Hepatic stellate cell (primary cell): ENCODE measurements at places on chromosomes 16 and 17.

GRCh38 chr17:79355165-79355564, 255.7 kb downstream of the RBFOX3 start:
- DNase-seq, result no peak

GRCh38 chr16:68234188-68235107, 1.5 kb downstream of the ESRP2 start:
- DNase-seq, result no peak

DNA sequence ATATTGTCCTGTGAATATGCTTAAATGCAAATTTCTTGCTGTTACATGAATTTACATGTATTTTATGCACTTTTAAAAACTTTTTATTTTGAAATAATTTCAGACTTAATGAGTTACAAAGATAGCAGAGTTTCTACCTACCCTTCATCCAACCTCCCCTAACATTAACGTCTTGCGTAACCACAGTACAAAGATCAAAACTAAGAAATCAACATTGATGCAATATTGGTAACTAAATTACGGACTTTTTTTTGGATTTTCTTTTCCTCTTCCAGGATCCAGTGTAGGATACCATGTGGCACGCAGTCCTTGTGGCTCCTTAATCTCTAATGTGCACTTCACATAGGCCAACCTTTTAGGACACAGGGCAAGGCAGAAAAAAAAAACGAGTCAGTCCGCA, 124.9 kb downstream of the ABCC12 start:
- no peak for DNase-seq

GRCh38 chr17:7887038-7887481, 1.5 kb upstream of the CHD3 start:
- DNase-seq, result no peak

DNA sequence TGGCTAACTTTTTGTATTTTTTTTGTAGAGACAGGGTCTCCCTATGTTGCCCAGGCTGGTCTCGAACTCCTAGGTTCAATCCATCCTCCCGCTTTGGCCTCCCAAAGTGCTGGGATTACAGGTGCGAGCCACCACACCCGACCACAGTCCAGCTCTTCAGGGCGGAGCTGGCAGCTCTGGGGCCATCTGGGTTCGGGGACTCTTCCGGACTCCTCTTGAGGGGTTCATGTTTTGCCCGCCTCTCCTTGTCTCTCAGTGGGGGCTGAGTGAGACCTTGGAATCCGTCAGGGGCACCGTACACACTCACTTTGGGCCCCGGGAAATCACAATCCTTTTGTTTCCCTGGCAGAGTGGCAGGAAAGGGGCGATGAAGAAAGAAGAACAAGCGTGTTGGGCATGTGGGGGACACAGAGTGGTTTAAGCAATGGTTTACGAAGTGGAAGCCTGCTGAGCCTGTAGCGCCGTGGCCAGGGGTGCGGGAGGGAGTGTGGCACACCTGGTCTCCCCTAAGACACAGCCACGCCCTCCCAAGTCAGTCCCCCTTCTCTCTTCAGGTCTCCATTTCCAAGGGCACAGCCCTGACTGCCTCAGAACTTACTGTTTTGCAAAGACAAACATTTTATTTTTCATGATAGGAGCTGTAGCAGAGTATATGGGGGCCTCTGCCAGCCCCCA, 26.1 kb downstream of the TNS4 start:
- DNase-seq, result no peak

DNA sequence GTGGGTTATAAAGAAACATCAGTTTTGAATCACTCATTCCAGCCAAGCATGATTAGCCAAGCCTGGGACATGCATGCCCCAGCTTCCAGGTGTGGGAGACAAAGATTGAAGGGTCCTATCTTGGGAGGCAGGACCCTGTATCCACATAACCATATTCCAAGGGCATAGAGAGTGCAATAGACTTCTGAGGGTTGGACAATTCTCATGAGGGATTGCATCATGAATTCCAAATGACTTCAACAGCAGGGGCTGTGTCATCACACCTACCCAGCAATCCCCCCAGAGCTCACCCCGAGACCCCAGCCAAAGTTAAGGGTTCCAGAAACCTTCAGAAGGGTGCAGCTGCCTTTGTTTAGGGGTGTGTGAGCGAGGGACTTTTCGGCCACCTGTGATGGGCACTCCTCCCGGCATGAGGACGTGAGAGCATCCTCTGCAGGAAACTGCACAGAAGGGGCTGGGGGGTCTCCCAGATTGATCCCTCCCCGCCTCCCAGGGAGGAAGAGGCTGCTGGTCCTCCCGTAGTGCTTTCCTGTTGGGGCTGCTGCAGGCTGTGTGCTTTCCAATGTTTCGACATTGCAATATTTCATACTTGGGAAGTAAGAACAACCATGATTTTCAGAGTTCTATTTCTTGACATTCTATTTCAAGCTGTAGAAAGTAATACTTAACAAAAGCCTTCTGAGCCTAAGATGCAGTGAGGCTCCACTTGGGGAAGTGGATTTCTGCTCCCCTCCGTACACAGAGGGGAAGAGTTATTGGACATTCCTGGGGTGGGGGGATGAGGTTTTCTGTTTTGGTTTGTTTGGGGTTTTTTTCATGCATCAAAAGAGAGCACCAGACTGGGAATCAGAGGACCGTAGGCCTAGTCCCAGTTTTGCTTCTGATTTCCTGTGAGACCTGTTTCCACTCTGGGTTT, 13.3 kb upstream of the PITPNM3 start:
- no peak for DNase-seq

DNA sequence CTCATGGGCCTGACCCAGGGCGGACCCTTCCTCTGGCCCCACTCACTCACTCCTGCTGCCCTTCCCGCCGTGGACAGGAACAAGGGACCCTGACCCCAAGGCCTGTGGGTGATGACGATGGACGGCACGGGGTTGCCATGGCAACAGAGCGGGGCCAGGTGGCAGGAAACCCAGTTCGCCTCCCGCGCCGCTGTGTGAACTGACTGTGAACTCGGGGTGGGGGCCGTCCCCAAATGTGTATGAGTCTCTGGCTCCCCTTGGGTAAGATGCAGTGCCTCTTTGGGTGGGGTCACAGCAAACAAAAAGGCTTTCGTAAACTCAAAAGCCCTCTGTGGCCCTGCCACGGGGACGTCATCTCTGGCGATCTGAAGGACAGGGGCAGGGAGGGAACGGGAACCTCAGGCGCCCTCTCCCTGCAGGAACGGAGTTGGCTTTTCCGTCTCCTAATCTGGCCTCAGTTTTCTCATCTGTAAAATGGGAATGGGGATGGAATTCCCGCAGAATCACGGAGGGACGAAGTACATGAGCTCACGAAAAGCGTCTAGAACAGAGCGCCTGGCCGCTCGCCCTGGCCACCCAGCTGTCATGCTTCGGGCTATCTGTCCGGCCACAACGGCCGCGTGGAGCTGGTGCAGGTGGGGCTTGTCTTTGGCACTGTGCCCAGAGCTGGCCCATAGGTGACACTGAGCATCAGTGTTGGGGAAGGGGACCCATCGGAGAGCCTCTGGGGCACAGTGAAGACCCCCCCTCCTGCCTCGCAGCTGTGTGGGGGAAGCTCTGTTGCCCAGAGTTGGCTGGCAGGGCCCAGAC, 44.9 kb upstream of the PABPN1L start:
- DNase-seq, result no peak

DNA sequence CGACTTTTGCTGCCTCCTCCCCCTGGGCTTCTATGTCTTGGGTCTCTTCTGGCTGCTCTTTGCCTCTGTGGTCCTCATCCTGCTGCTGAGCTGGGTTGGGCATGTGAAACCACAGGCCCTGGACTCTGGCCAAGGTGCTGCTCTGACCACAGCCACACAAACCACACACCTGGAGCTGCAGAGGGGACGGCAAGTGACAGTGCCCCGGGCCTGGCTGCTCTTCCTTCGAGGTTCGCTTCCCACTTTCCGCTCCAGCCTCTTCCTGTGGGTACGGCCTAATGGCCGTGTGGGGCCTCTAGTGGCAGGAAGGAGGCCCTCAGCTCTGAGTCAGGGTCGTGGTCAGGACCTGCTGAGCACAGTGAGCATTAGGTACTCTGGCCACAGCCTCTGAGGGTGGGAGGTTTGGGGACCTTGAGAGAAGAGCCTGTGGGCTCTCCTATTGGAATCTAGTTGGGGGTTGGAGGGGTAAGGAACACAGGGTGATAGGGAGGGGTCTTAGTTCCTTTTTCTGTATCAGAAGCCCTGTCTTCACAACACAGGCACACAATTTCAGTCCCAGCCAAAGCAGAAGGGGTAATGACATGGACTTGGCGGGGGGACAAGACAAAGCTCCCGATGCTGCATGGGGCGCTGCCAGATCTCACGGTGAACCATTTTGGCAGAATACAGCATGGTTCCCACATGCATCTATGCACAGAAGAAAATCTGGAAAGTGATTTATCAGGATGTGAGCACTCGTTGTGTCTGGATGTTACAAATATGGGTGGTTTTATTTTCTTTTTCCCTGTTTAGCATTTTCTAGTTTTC, 2.3 kb downstream of the GP1BA start:
- DNase-seq, result peak; percentile 70

DNA sequence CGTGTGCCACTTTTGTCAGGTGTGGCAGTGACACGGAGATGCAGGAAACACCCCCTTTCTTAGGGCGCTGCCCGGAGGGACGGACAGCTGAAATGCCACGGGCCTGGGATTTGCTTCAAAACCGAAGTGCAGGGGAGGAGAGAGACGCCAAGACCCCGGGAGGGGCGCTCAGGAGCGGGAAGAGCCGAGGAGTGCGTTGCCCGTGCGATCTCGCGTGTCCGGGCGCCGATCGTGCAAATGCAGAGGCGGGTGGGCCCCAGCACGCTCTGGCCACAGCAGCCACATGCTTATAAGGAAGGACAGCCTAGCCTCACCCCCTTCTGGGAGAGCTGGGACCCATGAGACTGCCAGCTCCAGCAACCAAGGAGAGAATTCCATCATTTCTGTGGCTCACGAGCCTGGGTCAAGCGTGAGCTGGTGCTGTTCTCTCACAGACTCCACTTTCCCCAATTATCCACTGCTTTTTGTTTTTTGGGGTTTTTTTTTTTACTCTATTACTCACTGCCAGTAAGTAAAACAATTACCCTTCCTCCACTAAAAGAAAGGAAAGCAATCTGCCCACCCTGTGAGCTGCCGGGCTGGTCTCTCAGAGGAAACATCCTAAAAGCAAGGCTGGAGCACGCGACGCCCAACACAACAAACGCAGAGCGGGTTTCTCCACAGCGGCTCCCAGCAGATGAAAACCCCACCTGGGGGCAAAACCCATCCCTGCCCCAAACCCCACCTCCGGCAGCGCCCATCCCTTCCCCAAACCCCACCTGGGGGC, 27.2 kb upstream of the C16orf95 start:
- no peak for DNase-seq

DNA sequence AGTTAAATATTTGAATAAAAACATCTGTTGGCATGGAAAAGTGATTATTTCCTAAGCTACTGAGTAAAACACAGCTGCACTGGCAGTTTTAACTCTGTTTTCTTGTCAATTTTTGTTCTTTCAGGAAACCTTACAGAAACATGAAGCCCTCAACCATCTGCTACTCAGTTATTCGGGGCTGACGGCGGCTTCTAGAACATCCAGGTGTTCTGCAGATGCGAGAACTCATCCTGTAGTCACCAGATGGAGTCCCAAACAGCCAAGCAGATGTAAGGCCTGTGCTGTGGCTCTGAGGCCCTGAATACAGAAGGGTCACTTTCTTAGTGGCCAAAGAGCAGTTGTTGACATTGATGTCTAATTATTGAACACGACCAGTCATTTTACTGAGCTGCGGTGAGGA, 15.5 kb downstream of the ARSG start:
- DNase-seq, result no peak

GRCh38 chr17:15261802-15262290, 3.3 kb downstream of the PMP22 start:
- DNase-seq, result peak; percentile 31

GRCh38 chr17:55830699-55831471, 80.0 kb downstream of the PCTP start:
- no peak for DNase-seq

DNA sequence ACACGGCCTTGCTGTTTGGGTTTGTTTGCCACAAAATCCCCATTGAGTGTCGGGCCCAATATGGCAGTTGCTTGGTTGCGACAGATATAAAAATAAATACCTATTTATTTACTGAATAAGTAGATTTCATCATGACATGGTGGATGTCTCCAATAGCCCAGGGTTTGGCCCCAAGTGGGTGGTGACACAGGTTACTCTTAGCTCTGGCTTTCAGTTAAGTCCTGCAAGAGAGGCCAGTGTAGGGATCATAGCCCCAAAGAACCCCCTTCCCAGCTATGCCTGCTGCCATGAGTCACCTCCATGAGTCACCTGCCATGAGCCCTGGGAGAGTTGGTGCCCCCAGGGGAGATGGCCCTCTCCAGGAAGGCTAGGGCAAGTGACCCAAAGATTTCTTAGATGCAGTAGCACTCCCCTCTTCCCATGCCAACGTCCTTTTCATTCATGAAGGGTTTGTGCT, 78.7 kb upstream of the LGALS9 start:
- peak; percentile 74 for DNase-seq

- DNase-seq, result peak; percentile 17
Observed at GRCh38 chr16:31529108-31529936, 1.6 kb downstream of the AHSP start.

GRCh38 chr16:9797306-9797705, 384.9 kb downstream of the GRIN2A start:
- peak; percentile 4 for DNase-seq

- no peak for DNase-seq
Observed at GRCh38 chr17:62611292-62611691, 16.2 kb upstream of the MRC2 start.

DNA sequence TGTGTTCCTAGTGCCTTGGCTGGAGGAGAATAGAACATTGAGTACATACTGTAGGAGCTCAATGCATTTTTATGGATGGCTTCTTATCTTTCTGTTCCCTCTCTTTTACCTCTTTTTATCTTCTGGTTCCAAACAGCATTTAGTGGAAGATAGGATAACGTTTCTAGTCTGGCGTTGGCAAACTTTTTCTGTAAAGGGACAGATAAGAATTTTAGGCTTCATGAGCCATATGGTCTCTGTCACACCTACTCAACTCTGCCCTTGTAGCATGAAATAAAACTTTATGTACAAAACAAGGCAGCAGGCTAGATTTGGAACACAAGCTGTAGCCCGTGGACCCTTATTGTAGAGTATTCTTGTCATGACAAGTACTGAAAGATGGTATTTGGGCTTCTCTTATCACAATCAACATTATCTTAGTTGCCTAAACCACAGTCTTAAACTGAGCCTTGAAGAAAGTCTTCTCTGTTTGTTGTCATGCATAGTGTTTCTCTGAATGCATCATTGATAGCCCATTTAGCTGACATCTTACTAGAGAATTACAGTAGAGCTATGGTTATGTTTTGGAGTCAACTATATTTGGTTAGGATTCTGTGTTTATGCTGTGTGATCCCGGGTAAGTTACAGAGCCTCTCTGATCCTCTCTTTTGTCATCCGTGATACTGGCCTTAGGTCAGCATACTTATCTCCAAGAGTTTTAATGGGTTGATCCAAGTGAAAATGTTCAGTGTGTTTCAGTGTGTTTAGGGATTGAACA, 80.2 kb downstream of the HS3ST4 start:
- no peak for DNase-seq

DNA sequence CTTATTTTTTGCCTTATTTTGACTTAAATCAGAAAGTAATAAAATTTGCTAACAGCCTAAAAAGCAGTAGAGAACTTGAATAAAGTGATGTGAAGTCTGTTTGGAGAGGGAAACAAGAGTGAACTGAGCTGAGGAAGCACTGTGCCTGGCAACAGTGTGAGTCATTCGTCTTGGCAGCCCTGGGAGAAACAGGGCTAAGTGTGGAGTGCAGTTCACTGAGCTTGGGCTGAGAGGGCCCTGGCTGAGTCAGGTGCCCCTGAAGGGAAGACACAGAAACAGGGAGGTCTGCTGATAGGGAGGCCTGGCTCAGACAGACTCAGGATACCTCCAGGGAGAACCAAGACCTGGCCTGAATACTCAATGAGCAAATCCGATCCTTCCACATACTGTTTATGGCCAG, 132.1 kb downstream of the HS3ST4 start:
- no peak for DNase-seq
